ENCODE measurements at places on chromosomes 3 and 15.

- DNase-seq: no peak
These were observed 34.7 kb downstream of the HMCES start for GRCh38 chr3:129313415-129313664.

- DNase-seq: no peak
These were observed 169.7 kb upstream of the AGTR1 start for GRCh38 chr3:148528024-148528423.

GRCh38 chr3:98761643-98762229 is 1.4 kb upstream of the ST3GAL6 start:
- no peak for DNase-seq

DNA sequence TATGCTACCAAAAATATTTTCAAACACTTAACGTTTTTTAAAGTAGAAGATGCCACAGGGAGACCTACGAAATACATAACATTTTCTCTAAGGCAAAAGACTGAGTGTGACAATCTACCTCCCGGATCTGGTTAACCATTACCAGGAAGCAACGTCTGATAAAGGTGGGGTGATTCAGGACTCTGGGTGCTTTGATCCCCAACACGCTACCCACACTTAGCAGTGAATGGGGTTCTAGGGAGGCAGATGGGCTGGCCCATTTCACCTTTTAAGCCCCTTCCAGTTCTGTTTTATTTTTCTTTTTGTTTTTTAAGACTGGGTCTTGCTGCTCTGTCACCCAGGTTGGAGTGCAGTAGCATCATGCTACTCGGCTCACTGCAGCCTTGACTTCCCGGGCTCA is 39.5 kb downstream of the EIF4E3 start:
- no peak for DNase-seq

GRCh38 chr3:124234852-124235252 is 242.9 kb upstream of the ROPN1 start:
- no peak for DNase-seq

GRCh38 chr3:139827833-139828232 is 107.2 kb upstream of the CLSTN2 start:
- DNase-seq: no peak

Measured in activated CD8-positive, alpha-beta memory T cell treated with anti-CD3 and anti-CD28 coated beads for 1 hour (primary cell).